ENCODE measurements at places on chromosomes 12 and 14. TPM values are rescaled to one million over a fixed set of nuclear protein-coding genes. Genes with fewer than 3 reads are reported as not detected.

OVCH1 gene
- not detected for polyA plus RNA-seq

FAM181A gene
- polyA plus RNA-seq: not detected

PTMS gene
- polyA plus RNA-seq: 999 TPM

FAM177A1 gene
- 11.3 TPM for polyA plus RNA-seq

MCRS1 gene
- 139 TPM for polyA plus RNA-seq

PLXNC1 gene
- 0.86 TPM for polyA plus RNA-seq

IQSEC3 gene
- polyA plus RNA-seq: 1.2 TPM

PLBD1 gene
- polyA plus RNA-seq: 6.3 TPM

KRT79 gene
- not detected for polyA plus RNA-seq

RTL1 gene
- polyA plus RNA-seq: 0.02 TPM

AICDA gene
- not detected for polyA plus RNA-seq

All from H1 (cell line).